ENCODE measurements at places on chromosomes 3 and 15.
A peak's percentile ranks its signal among the peaks of the same experiment; 100 is the strongest.

DNA sequence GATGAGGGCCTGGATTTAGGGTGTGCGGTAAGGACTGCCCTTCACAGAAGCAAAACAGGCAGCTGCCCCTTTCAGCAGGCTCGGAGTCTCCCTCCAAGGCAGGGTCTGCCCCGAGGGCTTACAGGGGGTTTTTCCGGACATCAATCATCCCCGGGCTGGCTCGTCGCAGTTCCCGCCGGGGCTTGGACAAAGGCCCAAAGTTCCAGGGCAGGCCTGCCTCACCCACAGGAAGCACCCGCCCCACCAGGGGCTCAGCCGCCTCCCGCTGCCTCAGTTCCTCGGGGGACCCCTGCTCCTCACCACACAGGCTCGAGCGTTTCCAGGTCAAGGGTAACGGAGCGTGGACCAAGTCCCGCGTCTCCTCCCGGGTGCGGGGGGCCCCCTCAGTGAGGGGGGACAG lies 27.0 kb downstream of the KIF7 start:
- no peak for DNase-seq

DNA sequence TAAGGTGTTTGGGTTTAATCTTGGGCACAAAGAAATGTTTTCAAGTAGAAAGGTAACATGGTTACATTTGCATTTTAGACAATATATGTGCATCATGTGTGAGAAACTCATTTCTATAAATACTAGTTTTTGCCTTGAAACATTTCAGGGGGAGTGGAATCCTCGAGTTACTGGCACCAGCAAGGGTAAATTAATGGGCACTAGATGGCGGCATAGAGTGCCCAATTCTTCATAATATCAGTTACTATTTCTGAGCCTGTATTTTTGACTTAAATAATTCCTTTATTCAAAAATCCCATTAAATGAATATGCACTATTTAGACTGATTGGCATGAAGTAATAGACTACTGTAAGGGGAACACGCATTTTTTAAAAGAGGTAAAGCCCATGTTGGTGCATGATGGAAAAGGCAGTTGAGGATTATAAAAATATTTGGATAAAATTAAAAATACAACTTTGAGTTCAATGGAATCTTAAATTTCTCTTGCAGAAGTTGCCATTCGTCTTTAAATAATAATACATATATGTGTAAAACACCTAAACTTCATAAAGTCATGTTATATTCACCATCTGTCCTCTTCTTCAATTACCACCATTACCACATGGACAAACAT lies 106.3 kb downstream of the ZBTB20 start:
- peak; percentile 61 for DNase-seq

DNA sequence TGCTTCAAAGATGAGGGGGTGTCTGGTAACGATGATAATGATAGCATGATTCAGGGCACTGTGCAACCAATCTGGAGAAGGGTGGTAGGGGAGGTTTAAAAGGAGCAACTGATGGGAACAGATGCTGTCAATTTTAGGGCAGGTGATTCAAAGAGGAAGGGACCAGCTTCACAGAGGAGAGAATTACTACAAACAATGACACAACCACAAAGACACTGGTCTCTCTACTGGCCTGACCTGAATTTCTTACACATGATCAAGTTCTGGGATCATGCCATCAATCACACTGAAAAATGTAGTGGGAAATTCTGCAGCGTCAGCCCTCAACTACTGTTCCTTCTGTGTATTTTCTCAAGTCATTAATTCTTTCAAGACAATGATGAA lies 2.6 kb upstream of the CDV3 start:
- peak; percentile 70 for DNase-seq

DNA sequence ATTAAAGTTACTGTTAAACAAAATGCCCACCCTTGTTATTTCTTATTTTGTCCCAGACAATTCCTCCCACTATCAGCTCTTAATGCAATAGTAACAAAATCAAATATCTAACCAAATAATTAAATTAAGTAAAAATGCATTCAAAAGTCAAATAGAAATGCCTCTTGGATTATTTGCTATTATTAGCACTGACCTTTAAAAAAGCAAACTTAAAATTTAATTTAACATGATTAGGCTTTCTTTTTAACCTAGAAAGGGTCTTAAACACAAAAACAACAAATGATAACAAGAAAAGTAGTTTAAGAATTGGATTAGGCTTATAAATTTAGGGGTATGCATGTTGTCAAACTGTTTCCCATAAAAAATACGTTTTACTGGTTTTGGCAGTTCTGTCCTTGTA lies 159.8 kb downstream of the CBLB start:
- no peak for DNase-seq

- no peak for DNase-seq
Measured at GRCh38 chr15:87733541-87733941, 523.0 kb downstream of the NTRK3 start.

GRCh38 chr15:92143765-92144164 lies 249.9 kb upstream of the ST8SIA2 start:
- DNase-seq = no peak

DNA sequence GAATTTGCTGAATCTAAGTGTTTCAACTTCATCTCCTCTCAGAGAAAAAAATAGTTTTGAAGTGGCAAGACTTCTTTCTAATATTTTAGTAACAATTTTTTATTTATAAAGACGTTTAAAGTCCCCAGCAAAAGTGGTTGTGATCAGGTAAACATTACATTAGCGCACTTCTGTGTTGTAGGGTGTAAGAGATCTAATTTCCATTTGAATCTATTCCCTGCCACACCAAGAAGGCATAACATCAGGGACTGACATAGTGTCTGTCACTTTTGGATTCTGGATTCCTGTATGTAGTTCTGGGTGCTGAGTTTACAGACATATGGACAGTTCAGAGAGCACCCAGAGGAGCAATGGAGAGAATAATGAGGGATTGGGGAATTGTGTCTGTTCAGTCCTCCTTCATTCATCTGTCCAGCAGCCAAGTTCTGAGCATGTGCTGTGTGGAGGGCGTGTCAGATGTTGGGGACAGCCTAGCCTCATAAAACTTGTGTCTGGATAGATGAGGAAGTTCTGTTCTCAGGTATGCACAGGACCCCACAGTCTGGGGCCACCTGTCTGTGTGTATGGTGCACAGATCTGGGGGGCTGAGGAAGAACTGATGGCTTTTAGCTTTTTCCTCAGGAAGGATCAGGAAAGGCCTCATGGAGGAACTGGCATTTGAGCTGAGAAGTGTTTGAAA lies 65.6 kb downstream of the MAP2K5 start:
- no peak for DNase-seq

DNA sequence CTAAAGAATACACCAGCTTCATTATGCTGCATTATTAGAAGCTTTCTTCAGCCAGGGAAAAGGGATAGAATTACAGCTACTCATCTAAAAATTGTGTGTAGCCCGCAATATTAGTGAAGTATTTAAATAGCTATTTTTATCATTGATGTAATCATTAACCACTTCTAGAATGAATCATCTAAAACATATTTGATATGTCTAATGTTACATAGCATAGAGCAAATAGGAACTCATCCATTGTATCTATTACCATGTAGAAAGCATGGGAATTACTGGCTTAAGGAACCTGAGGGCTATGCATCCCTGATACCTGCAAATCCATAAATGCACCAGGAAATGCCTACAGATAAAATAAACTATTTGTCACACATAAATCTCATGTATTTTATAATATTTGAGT lies 54.5 kb upstream of the VGLL3 start:
- no peak for DNase-seq

DNA sequence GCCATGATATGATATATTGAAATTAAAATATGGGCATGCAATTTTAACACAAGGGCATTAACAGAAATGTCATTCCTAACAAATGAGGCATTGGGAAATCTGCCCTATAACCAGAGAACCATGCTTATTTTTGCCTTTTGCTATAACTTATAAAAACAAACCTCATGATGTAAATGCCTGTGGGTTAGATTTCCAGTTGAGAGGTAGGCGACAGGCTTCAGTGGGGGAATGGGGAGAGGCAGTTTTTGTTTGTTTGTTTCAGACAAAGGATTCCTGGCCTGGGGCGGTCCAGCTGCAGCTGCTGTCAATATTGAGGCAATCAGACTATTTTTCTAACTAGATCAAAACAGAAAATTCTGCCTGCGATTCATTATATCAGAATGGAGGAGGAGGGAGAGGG lies 490.4 kb upstream of the CFAP20DC start:
- peak; percentile 80 for DNase-seq

DNA sequence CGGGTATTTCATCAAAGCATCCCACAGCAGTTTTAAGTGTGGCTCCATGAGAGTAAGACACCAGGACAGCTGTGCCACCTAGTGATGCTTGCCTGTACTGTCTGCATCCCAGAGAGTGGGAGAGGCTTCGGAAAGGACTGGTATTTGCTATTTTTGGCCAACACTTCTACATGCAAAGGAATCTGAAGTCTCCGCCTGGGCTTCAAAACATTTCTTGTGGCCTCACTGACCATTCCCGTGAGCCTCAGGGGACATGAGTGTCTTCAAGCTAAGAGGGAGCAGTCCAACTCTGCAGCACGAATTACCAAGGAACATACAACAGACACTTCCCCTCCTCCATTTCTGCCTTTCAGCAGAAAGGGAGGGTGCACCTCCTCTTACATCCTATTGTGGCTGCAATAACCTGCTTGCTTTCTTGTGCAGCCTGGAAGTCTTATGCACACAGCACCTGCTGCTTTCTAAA lies 177.5 kb downstream of the RORA start:
- peak; percentile 91 for DNase-seq

DNA sequence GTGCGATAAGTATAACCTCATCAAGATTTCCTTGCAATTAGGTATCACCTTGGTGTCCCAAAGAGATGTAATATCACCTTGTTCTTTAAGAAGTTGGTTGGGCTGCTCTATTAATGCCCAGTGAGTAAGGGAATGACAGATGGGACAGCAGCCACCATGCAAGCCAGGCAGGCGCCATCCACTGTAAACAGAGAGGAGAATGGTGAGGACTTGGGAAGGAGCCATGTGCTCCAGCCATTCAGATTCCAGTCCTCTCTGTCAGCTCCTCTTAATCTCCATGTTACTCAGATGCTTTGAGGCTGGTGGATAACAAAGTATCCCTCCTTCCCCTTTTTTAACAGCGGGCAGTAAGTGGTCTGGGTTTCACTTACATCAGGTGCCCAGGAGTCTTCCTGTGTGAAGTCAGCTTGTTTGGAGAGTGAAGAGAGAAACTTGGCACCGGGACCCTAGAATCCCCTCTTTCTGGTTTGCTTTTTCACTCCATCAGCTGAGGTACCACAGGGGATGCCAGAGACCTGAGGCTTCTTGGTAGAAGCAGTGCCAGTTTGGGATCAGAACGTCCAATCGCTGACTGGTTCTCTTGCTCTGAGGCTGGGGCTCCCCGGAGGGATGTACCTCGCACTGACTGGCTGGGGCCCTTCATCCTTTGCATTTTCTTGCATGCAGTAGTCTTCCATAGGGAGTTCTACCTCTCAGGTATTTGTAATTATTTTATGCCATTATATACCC lies 29.5 kb downstream of the SLCO3A1 start:
- peak; percentile 24 for DNase-seq

DNA sequence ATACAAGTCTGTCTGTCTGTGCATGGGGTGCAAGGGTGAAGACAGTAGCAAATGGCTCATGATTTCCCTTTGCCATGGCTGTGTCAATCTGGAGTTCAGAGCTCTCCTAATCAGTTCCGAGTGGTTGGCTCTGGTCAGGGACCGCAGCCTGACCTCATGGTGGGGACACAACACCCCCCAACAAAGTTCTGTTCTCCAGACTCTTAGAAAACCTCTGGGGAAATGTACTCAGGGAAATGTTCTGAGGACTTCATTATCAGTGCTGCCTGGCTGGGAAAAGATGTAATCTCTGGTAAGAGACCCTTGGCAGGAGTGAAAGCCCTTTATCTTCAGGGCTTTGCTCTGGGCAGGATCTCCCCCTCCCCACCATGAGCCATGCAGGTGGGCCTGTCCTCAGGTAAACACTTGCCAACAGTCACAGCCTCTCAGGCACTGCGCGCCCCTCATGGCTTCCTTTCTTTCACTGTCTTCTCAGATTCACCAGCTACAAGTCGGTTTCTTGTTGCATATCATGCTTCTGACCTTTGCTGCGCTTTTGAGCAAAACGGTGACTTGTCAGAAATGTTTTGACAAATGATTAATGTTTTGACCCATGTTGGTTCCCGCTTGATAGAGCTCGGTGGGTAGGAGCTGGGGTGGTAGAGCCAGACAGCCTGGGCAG lies 95.5 kb downstream of the ST6GAL1 start:
- no peak for DNase-seq

GRCh38 chr3:132378846-132379245 lies 38.5 kb upstream of the DNAJC13 start:
- no peak for DNase-seq

- peak; percentile 26 for DNase-seq
Measured at GRCh38 chr3:55313666-55314065, 173.4 kb downstream of the WNT5A start.

DNA sequence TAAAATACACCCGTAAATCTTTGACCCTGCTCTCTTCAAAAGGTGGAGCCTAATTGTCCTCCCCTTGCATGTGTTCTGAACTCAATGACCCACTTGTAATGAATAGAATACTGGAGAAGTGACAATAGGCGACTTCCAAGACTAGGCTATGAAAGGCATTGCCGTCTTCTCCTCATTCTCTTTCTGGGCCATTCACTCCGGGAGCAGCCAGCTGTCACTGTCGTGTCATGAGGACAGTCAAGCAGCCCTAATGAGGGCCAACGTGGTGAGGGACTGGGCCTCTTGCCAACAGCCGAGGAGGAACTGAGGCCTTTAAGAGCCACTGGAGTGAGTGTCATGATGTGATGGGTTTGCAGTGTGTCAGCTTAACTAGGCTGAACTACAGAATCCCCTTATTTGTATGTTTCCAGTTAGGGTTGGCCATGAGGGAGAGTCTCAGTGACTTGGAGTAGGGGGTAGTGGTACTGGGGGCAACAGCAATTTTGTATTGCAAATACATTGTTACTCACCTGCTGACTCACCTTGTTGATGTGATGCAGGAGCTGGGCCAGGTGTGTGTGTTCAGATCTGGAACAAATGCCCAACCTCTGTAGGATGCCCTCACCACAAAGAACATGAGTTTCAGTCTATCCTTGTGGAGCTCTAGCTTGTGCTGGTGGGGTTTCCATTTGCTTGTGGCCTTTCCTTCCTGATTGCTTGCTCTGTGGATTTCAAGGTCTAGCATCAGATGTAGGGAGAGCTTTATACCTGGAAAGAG lies 188.5 kb upstream of the PROK2 start:
- DNase-seq = no peak

DNA sequence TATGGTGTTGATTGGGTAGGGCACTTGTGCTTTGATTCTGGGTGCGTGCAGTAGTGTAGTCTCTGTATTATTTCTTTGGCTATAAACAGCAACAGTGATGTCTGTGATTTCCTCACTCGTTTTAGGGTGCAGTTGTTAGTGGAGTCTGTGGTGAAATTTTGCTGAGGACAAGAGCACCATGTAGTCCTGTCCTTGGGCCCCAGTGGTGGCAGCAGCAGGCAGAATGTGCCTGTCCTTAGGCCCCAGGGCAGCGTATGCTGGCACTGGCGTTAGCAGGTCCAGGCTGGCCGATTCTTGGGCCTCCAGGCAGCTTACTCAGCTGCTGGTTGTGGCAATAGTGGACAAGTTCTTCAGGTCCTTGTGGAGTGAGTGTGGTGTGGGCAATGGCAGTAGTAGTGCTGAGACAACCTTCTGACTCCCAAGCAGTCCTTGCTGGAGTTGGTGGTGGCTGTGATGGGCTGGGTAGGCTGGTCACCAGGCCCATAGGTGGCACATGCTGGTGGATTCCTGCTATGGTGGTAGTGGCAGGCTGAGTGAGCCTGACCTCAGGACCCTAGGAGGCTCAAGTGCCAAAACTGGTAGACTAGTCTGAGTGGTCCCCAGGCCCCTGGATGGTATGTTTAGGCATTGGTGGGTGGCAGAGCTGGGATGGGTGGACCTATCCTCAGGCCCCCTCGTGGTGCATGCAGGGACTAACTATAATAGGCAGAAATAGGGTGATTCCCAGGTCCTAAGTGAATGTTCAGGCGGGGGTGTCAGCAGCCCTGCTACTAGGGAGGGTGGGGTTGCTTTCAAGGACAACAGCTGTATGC lies 56.3 kb downstream of the TNFAIP8L3 start:
- no peak for DNase-seq

Measured in EH (cell line).